ENCODE measurements at places on chromosomes 3 and 15.

- H3K4me3 ChIP-seq, result peak overlapping the region; percentile 68
- peak overlapping the region; percentile 68 for H3K27ac ChIP-seq
- DNase-seq, result no peak
These were observed 571 bp upstream of the RARRES1 start for GRCh38 chr3:158732856-158733200.

DNA sequence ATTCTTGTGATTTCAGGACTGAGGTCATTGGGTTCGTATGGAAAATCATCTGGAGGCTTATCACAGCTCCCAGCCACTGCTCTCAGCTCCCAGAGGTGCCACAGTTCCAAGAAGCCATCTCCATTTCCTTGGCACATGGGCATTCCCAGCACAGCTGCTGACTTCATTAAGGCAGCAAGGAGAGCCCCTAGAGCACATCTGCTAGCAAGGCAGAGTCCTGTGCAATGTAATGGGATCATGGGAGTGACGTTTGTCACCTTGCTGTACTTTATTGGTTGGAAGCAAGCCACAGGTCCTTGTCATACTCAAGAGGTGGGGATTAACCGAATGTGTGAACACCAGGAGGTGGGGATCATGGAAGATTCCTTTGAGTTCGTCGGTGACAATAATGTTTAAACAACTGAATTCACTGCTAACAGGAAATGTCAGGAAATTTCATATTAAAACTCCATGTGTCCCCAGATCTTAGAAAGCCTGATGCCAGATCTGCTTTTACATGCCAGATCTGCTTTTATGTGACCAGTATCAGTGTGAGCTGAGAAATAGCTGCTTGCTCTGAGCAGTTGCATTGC is 148.8 kb downstream of the GABRG3 start:
- H3K27ac ChIP-seq, result no peak overlapping the region
- H3K4me1 ChIP-seq, result no peaks in the 10 kb centered on the region
- no peaks in the 10 kb centered on the region for H3K36me3 ChIP-seq

DNA sequence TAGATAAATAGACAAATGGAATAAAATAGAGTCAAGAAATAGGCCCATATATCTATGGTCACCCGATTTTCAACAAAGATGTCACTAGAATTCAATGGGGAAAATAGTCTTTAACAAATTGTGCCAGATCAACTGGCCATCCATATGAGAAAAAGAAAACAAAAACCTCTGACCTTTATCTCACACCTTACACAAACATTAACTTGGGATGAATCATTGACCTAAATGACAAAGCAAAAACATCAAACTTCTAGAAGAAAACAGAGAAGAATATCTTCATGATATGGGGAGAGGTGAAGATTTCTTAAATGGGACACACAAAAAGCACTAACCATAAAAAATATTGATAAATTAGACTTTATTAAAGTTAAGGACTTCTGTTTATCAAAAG is 31.9 kb downstream of the ITGA11 start:
- no peak overlapping the region for H3K4me3 ChIP-seq
- no peaks in the 10 kb centered on the region for H3K27me3 ChIP-seq
- peaks cover 16% of the 10 kb centered on the region for H3K36me3 ChIP-seq
- no peaks in the 10 kb centered on the region for H3K4me1 ChIP-seq

GRCh38 chr15:25179673-25180511 is 225.1 kb downstream of the SNRPN start:
- H3K4me3 ChIP-seq, result no peak overlapping the region
- H3K27me3 ChIP-seq, result no peaks in the 10 kb centered on the region
- H3K36me3 ChIP-seq, result no peaks in the 10 kb centered on the region
- peak; percentile 20 for DNase-seq
- no peak overlapping the region for H3K27ac ChIP-seq

DNA sequence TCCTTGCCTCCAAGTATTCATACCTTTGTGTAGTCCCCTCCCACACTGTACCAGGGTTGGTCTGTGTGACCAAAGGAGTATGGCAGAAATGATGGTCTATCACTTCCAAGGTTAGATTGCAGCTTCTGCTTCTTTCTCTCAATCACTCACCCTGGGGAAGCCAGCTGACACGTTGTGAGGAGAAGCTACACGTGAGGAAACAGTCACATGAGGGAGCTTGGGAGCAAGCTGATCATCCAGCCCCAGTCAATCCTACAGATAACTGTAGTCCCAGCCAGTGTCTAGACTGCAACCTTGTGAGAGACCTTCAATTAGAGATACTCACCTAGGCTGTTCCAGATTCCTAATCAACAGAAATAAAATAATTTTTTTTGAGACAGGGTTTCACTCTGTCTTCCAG is 6.2 kb upstream of the ZNF774 start:
- H3K4me3 ChIP-seq, result no peak overlapping the region
- no peaks in the 10 kb centered on the region for H3K27me3 ChIP-seq
- H3K27ac ChIP-seq, result no peak overlapping the region
- peaks cover 25% of the 10 kb centered on the region for H3K4me1 ChIP-seq

DNA sequence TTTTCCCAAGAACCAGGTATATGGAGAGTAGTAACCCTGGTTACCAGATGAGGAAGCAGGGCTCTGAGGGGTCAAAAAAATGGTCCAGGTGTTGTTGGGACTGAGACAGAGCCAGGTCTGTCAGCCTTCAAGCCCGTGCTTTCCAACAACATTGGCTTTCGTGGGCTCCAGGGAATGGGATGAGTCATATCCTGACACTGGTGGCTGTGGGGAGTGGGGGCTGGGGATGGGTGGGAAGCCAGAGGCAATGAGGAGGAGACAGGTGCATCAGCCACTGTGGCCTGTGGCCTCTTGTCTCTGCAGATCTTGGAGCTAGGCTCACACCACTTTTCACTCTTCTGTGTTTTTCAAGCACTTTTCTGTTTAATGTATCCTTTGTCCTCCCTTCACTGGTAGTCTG is 38.2 kb downstream of the CORO2B start:
- DNase-seq, result no peak
- H3K27me3 ChIP-seq, result no peaks in the 10 kb centered on the region
- no peak overlapping the region for H3K27ac ChIP-seq

- H3K4me1 ChIP-seq, result no peaks in the 10 kb centered on the region
- H3K4me3 ChIP-seq, result no peak overlapping the region
- DNase-seq, result no peak
- no peaks in the 10 kb centered on the region for H3K36me3 ChIP-seq
- no peaks in the 10 kb centered on the region for H3K27me3 ChIP-seq
These were observed 216.4 kb downstream of the TCF12 start for GRCh38 chr15:57134851-57135250.

DNA sequence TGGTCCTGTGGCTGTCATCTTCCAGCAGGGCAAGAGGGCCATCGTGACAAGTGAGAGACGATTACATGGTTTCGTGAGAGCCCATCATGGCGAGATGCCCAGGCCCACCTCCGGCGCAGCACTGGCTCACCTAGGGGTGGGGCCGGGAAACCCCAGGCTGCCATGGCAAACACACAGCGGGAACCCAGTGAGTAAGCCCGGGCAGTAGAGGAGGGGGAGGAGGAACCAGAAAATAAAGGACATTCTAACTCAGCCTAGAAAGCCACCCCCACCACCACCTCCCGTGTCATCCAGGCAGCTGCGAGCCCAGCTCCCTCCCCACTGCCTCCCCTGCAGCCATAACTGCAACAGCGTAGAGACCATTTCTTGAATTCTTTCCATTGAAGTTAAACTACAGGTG is 52.3 kb downstream of the PCSK6 start:
- H3K4me1 ChIP-seq, result no peaks in the 10 kb centered on the region
- no peak overlapping the region for H3K4me3 ChIP-seq
- H3K36me3 ChIP-seq, result no peaks in the 10 kb centered on the region
- H3K27ac ChIP-seq, result no peak overlapping the region

- H3K27me3 ChIP-seq, result no peaks in the 10 kb centered on the region
- DNase-seq, result no peak
- H3K4me1 ChIP-seq, result no peaks in the 10 kb centered on the region
These were observed 4.5 kb upstream of the PRKAR2A start for GRCh38 chr3:48852151-48852550.

DNA sequence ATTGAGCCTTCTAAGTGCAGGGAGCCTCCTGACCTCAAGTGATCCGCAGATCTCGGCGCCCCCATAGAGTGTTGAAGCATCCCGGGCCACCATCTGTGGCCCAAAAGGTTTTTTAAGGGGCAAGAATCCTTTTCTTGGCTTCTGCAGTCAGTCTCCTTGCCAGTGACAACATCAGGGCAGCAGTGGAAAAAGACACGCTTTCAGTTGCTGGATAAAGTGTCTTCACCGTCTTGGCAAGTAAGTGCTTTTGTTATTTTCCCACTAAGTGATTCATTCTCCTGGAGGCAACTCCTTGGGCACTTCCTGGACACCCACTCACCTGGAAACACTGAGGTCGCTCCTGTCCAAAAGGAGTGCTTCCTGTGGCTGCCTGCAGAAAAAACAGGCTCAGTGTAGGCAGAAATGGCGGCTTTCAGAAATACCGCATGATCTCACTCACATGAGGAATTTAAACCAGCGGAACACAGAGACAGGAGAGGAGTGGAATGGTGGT is 71.7 kb upstream of the ABHD2 start:
- no peaks in the 10 kb centered on the region for H3K36me3 ChIP-seq
- peaks cover 45% of the 10 kb centered on the region for H3K4me1 ChIP-seq
- H3K27me3 ChIP-seq, result no peaks in the 10 kb centered on the region
- DNase-seq, result no peak
- peak overlapping the region; percentile 88 for H3K27ac ChIP-seq

GRCh38 chr15:70283511-70283910 is 185.8 kb upstream of the TLE3 start:
- H3K4me1 ChIP-seq, result peaks cover 2% of the 10 kb centered on the region
- H3K4me3 ChIP-seq, result no peak overlapping the region
- no peaks in the 10 kb centered on the region for H3K27me3 ChIP-seq
- no peak overlapping the region for H3K27ac ChIP-seq
- no peaks in the 10 kb centered on the region for H3K36me3 ChIP-seq

DNA sequence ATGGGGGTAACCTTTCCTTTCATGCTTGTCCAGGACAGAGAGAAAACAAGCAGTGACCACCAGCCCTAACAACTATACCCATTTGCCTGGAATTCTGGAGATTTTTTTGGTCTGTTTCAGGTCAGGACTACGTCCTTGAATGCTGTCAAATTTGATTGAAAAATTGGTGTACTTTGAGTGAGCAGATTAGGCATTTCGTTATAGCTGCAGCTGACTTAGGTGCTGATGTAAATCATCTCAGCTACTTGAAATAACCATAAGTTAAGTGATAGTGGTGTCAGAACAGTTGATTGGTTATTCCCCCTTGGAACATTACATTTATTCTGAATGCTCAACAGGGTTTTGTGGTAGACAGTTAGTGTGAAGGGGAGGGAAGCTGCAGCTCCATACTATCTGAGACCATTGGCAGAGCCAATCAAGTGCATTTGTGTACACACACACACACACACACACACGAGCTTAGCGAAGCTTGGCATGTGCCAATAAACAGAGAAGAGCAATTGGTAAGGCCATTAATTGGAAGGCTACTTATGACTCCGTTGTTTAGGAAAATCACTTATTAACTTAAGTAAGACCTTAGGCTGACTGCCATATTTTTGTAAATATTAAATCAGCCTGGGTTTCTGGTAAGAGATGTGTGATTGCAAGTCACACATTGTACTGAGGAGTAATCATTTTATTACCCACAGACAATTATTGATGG is 447.8 kb downstream of the MFSD1 start:
- no peak overlapping the region for H3K27ac ChIP-seq
- no peaks in the 10 kb centered on the region for H3K27me3 ChIP-seq
- H3K4me1 ChIP-seq, result no peaks in the 10 kb centered on the region
- H3K36me3 ChIP-seq, result no peaks in the 10 kb centered on the region
- H3K4me3 ChIP-seq, result no peak overlapping the region
- DNase-seq, result no peak

GRCh38 chr3:48299746-48300712 is 33.4 kb downstream of the SPINK8 start:
- no peaks in the 10 kb centered on the region for H3K27me3 ChIP-seq
- peak overlapping the region; percentile 96 for H3K4me3 ChIP-seq
- peak overlapping the region; percentile 97 for H3K27ac ChIP-seq

DNA sequence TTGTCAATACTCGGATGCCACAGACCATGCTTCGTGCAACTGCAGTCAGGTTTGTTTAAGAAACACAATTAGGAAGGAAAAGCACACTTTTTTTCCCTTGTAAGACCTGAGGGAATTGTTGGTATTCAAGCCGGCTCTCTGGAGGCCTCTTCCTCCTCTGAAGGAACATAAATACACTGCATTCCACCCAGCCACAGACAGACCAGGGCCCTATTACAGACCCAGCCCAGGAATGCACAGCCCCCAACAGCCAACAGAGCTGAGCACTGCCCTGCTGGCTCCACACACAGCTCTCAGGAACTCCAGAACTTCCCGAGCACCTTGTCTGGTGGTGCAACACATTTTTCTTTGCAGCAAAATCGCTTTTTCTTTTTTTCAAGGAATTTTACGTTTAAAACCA is 488.7 kb upstream of the PROK2 start:
- H3K4me1 ChIP-seq, result peaks cover 40% of the 10 kb centered on the region
- H3K27ac ChIP-seq, result no peak overlapping the region
- DNase-seq, result no peak
- H3K36me3 ChIP-seq, result no peaks in the 10 kb centered on the region
- H3K4me3 ChIP-seq, result no peak overlapping the region

- peaks cover 57% of the 10 kb centered on the region for H3K4me1 ChIP-seq
- no peaks in the 10 kb centered on the region for H3K36me3 ChIP-seq
- H3K4me3 ChIP-seq, result no peak overlapping the region
- H3K27ac ChIP-seq, result peak overlapping the region; percentile 67
- H3K27me3 ChIP-seq, result no peaks in the 10 kb centered on the region
These were observed 53.5 kb downstream of the SEMA5B start for GRCh38 chr3:122973893-122974615.

- H3K27me3 ChIP-seq, result no peaks in the 10 kb centered on the region
- H3K4me3 ChIP-seq, result no peak overlapping the region
- no peaks in the 10 kb centered on the region for H3K4me1 ChIP-seq
- no peaks in the 10 kb centered on the region for H3K36me3 ChIP-seq
- H3K27ac ChIP-seq, result no peak overlapping the region
These were observed 48.8 kb upstream of the MRPS22 start for GRCh38 chr3:139295040-139295439.

GRCh38 chr3:101381809-101382208 is 61.4 kb upstream of the IMPG2 start:
- H3K4me3 ChIP-seq, result no peak overlapping the region
- H3K27ac ChIP-seq, result peak overlapping the region; percentile 12
- H3K36me3 ChIP-seq, result no peaks in the 10 kb centered on the region
- H3K4me1 ChIP-seq, result peaks cover 14% of the 10 kb centered on the region

DNA sequence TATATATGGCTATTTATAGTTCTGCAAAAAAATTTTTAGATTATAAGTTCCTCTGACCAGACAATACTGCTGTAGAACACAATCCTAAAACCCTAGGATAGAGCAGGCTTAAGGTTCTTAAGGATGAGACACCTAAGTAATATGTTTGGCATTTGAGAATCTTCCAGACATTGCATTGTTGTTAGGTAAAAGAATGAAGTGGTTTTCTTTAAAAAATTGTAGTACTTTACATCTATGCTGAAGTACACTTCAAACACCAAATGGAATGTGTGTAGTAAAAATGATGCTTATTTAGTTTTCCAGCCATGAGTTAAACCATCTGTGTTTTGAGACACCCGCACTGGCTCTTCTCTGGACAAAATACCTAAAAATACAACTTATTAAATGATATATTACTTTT is 857.7 kb downstream of the OTOL1 start:
- no peak for DNase-seq
- H3K4me3 ChIP-seq, result no peak overlapping the region
- H3K36me3 ChIP-seq, result no peaks in the 10 kb centered on the region
- no peak overlapping the region for H3K27ac ChIP-seq
- H3K27me3 ChIP-seq, result no peaks in the 10 kb centered on the region

- no peak for DNase-seq
- H3K36me3 ChIP-seq, result no peaks in the 10 kb centered on the region
- H3K4me1 ChIP-seq, result no peaks in the 10 kb centered on the region
- H3K27ac ChIP-seq, result no peak overlapping the region
These were observed 25.0 kb downstream of the CRYGS start for GRCh38 chr3:186519021-186519658.
